ENCODE measurements at places on chromosomes 12 and 14.

DNA sequence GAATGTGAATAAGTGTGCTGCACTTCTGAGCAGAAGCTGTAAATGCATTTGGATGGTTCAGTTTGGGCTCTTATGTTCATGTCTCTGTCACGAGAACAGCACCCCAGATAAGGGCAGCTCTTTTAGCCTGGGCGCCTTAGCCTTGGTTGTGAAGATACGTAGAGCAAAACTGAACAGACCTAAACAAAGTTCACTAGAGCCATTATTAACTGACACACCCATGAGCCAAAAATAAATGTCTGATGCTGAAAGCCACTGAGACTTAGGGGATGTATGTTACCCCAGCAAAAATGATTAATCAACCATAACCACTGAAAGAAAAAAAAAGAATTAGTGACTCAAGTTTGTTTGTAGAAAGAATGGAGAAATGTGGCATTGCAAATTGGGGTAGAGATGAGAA lies 343.4 kb downstream of the BCAT1 start:
- no peak for DNase-seq

DNA sequence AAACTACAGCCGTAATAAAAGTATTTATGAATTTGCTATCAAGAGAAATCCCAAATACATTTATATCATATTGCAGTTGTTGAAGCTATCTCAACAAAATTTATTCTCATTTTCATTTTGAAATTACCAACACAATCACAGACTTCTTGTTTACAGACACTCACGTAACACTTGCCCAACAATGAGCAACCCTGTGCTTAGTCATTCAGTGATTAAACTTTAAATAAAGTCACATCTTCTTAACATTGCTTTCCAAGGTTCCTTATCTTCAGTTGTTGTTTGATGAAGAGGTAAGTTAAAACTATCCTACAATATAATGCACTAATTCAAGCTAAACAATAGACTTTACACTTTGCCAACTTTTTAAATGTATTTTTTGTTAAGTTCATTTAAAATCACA lies 601.8 kb downstream of the SLC16A7 start:
- DNase-seq: no peak

DNA sequence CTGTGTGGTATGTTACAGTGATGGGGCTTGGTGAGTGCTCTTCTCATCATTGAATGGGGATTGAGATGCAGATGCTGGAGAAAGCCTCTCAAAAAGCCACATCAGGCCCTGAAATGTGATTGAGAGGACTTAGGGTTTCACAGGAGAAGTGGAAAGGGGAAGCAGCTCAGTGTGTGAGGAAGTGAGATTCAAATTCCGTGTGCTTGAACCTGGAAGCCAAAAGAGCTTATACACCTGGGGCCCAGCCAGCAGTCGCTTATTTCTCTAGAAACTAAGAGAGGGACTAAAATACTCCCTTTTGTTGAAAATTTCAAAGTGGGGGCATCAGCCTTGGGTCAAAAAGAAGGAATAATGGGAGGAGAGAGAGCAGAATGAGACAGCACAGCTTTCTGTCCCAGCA lies 39.1 kb upstream of the GZMB start:
- no peak for DNase-seq

DNA sequence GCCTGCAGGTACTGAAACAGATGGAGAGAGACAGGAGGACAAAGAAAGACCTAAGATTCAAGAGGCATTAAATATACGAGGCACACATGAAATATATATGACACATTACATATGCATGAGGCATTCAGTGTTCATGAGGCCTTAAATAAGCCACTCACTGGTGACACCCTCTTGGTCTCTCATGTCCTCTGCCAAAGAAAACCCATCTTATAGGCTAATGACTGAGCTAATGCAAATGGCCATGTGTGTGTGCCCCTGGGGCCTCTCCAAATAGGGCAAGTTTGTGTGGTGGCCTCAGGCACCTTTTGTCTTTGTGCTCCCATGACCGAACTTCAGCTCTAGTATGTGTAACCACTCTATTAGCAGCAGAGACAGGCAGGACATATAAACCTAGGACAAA lies 18.8 kb downstream of the COQ6 start:
- no peak for DNase-seq

GRCh38 chr12:64742416-64742815 lies 16.8 kb downstream of the GNS start:
- no peak for DNase-seq

DNA sequence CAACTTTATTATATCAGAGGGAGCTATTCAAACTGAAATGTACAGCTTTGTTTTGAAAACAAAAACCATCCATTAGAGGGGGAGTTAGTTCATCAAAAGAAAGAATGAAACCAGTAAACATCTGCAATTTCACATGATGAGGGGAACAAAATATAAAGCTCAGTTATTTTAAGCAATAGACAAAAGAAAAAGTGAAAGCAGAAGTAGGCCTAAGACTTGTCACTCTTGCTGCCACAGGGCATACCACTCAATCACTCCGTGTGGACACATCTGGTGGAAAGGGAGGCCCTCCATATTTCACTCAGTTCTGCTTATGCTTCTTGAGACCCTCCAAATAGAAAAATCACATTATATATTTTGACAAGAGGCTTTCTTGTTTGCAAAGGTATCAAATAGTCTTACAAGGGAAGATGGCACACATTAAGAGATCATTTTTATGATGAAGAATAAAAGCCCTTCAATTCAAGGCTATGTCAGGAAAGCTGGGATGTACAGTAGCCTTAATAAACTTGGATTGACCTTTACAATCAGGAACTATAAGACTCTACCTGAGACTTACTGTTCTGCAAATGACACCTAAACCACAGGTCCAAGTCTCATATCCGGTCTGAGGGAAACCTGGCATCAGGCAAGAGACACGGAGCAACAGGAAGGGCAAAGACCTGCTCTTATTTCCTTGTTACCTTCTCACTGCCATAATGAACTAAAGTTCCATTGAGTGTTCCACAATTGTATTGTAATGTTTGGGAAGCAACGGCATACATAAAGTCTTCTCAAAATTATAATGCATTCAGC lies 222.5 kb upstream of the GRIP1 start:
- no peak for DNase-seq

- no peak for DNase-seq
These were observed 13.8 kb downstream of the ARMH4 start for GRCh38 chr14:58138031-58138713.

- DNase-seq: no peak
These were observed 1.9 kb downstream of the ATP6V0A2 start for GRCh38 chr12:123713823-123714585.

All from stimulated activated CD8-positive, alpha-beta memory T cell treated with anti-CD3 and anti-CD28 coated beads, Interleukin-7, amount 100 ng/mL, for 1 hour (primary cell).